ENCODE measurements at places on chromosomes 2 and 18. TPM values are rescaled to one million over a fixed set of nuclear protein-coding genes. Genes with fewer than 3 reads are reported as not detected.

GRCh38 chr2:45612731-45613130, 1.7 kb upstream of the SRBD1 start:
- H3K4me1 ChIP-seq, result peaks cover 8% of the 10 kb centered on the region
- no peak overlapping the region for H3K27ac ChIP-seq
- DNase-seq, result no peak
- H3K36me3 ChIP-seq, result no peaks in the 10 kb centered on the region

DNA sequence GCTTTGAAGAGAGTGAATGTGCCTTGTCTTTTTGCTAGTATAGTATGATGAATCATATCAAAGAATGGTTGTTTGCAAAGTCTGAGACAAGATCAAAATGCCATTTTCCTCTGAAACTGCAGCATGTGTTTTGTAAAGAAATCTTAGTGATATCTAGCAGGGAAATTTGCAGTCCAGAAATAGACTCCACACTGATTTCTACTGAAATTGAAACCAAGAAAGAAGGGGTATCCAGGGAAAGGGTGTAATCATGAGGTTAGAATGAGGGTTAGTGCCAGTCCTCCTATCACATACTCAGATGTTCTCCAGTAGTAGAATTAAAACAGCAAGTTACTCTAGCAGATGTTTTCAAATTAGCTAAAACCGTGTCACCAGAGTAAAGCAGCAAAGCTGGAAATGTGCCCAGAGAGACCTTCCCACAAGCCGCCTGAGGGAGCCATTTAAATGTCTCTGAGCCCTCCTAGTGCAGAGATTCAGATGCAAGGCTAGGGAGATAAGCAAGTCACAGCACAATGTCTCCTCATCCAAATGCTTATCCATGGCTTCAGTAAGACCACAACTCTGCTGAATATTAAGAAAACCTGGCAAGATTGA, 4.9 kb downstream of the DLGAP1 start:
- H3K27me3 ChIP-seq, result no peaks in the 10 kb centered on the region
- no peak overlapping the region for H3K27ac ChIP-seq
- no peaks in the 10 kb centered on the region for H3K36me3 ChIP-seq
- no peak for DNase-seq
- H3K4me1 ChIP-seq, result peaks cover 15% of the 10 kb centered on the region
- H3K4me3 ChIP-seq, result peak overlapping the region; percentile 6

- DNase-seq, result no peak
- no peaks in the 10 kb centered on the region for H3K27me3 ChIP-seq
- H3K27ac ChIP-seq, result peak overlapping the region; percentile 14
- no peaks in the 10 kb centered on the region for H3K4me1 ChIP-seq
Measured at GRCh38 chr2:68734176-68734575, 435 bp upstream of the ARHGAP25 start.

MORN2 gene
- total RNA-seq, result 3.4 TPM

DNA sequence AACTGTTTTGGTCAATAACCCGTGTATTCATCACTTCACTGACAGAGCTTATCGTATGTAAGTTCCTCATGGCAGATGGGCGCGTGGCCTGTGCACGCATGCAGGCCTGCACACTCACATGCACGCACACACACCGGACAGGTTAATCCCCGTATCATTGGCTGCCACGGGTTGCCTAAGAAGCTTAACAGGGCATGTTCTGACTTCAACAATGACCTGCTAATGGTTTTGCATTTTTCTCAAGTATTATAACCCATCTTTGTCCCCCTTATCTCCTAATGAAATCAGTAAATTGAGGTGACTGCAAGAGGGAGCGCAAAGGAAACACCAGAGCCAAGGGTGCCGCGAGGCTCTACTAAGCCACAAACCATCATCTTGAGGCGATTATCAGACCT, 399.0 kb upstream of the ID2 start:
- no peak overlapping the region for H3K27ac ChIP-seq
- no peak for DNase-seq
- H3K4me3 ChIP-seq, result no peak overlapping the region
- H3K4me1 ChIP-seq, result peaks cover 9% of the 10 kb centered on the region

DNA sequence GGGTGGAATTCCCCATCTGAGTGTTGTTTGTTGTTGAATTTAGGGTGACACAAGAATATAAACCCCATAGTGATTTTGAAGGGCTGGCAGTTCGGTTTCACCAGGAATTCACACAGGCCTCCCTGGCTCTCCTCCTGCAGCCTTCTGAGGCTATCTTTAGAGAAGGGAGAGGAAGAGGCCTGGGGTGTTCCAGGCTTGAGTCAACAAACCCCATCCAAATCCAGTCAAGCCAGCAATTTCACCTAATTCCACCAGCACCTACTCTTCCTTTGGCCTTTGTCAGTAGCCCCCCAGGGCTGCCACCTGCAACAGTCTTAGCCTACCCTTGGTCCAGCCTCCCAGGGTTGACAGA, 32.0 kb downstream of the MARCHF4 start:
- H3K27ac ChIP-seq, result peak overlapping the region; percentile 56
- no peaks in the 10 kb centered on the region for H3K27me3 ChIP-seq
- H3K4me1 ChIP-seq, result peaks cover 25% of the 10 kb centered on the region
- peak overlapping the region; percentile 32 for H3K4me3 ChIP-seq
- H3K36me3 ChIP-seq, result no peaks in the 10 kb centered on the region
- DNase-seq, result no peak

DNA sequence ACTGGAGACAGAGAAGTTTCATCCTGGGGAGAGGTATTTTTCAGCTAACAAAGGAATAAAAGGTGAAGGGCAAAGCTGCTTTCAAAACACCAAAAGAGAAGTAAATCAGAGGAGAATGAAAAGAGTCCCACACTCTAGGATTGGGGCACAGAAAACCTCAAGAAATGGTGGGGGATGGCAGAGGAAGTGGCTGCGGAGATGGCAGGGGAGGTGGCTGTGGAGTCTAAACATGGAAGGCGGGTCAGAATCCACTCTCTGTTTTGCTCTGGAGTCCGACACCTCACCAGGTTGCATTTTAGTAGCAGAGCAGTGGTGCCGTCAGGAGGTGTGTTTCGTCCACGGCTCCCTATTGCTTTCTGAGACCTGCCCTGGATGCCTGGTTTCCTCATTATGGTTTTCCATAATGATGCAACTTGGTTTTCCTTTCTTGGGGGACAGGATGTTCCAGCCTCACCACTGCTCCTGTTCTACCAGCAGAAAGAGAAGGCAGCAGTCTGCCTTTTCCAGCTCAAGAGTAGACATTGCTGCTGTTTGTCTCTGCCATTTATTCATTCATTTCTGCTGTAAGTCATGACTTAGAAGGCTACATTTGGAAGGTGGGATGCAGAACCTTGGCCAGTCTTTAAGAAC, 188.7 kb downstream of the ANKRD44 start:
- H3K27ac ChIP-seq, result no peak overlapping the region
- no peaks in the 10 kb centered on the region for H3K27me3 ChIP-seq

GRCh38 chr2:83016343-83017110, 1442.6 kb downstream of the SUCLG1 start:
- no peaks in the 10 kb centered on the region for H3K36me3 ChIP-seq
- H3K4me1 ChIP-seq, result no peaks in the 10 kb centered on the region
- no peaks in the 10 kb centered on the region for H3K27me3 ChIP-seq

CRYBA2 gene
- not detected for total RNA-seq

NT5DC4 gene
- total RNA-seq, result not detected

DNA sequence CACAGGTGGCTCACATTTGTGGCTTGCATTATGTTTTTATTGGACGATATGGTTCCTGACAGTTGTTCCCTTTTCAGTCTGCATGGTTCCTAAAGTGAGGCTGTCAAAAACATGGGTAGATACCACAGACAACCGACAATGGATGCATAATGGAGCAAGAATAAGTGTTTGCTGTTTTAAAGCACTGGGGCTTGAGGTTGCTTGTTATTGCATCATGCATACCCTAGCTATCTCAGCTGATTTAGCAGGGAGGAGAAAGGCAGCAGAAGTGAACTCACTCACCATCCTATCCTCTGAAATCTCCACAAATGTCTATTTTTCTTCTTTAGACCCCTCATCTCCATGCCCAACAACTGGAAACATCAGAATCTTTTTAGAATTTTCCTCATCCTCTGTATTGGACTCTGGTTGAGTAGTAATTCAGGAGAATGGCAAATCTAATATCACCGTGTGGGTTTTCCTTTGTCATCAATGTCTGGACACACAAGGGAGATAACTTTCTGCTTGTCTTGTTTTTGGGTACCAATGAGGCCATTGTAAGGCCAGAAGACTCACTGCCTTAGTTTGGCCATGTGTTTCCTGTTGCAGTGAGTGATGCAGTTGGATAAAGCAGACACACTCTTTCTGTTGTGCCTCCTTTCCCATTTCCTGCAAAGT, 46.7 kb downstream of the FBXO48 start:
- no peak overlapping the region for H3K4me3 ChIP-seq
- no peak for DNase-seq
- H3K36me3 ChIP-seq, result no peaks in the 10 kb centered on the region
- no peak overlapping the region for H3K27ac ChIP-seq
- H3K4me1 ChIP-seq, result no peaks in the 10 kb centered on the region
- no peaks in the 10 kb centered on the region for H3K27me3 ChIP-seq

- no peak for DNase-seq
- H3K36me3 ChIP-seq, result no peaks in the 10 kb centered on the region
- no peak overlapping the region for H3K27ac ChIP-seq
- no peaks in the 10 kb centered on the region for H3K27me3 ChIP-seq
Measured at GRCh38 chr2:207876842-207877535, 107.3 kb upstream of the FZD5 start.

- H3K36me3 ChIP-seq, result no peaks in the 10 kb centered on the region
- H3K4me3 ChIP-seq, result no peak overlapping the region
- no peaks in the 10 kb centered on the region for H3K27me3 ChIP-seq
- no peak for DNase-seq
Measured at GRCh38 chr2:169071455-169071854, 2.1 kb downstream of the DHRS9 start.

DNA sequence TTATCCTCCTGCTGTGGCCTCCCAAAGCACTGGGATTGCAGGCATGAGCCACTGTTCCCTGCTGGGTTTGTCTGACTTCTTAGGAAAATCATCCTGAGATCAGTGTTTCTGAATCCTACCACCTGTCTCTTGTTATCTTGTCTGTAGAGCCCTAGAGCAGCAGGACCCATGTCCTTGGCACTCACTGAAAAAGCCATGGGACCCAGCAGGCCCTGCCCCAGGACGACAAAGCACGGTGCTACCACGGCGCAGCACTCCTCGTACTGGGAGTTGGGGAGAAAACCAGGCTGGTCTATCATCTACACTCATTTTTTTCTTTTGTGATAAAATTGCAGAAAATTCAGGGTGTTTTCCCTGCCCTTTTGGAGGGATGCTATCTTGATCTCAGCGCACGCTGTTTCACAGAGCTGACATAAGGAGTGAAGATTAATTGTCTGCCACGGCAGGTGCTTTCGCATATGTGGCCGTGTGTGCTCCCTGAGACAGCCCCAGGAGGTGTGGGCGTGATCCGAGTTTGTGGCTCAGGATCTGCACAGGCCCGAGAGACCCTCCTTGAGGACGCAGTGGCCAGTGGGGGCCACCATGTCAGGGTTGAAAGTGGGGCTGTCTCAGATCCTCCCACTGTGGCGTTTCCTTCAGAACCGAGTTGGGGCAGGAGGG, 179.1 kb downstream of the LDLRAD4 start:
- H3K27me3 ChIP-seq, result no peaks in the 10 kb centered on the region
- DNase-seq, result no peak
- peaks cover 4% of the 10 kb centered on the region for H3K36me3 ChIP-seq
- no peak overlapping the region for H3K4me3 ChIP-seq
- H3K4me1 ChIP-seq, result peaks cover 3% of the 10 kb centered on the region

- DNase-seq, result no peak
- H3K36me3 ChIP-seq, result no peaks in the 10 kb centered on the region
- H3K4me3 ChIP-seq, result no peak overlapping the region
- H3K27me3 ChIP-seq, result no peaks in the 10 kb centered on the region
- H3K4me1 ChIP-seq, result no peaks in the 10 kb centered on the region
Measured at GRCh38 chr18:40296717-40297413, 1658.2 kb upstream of the PIK3C3 start.

DNA sequence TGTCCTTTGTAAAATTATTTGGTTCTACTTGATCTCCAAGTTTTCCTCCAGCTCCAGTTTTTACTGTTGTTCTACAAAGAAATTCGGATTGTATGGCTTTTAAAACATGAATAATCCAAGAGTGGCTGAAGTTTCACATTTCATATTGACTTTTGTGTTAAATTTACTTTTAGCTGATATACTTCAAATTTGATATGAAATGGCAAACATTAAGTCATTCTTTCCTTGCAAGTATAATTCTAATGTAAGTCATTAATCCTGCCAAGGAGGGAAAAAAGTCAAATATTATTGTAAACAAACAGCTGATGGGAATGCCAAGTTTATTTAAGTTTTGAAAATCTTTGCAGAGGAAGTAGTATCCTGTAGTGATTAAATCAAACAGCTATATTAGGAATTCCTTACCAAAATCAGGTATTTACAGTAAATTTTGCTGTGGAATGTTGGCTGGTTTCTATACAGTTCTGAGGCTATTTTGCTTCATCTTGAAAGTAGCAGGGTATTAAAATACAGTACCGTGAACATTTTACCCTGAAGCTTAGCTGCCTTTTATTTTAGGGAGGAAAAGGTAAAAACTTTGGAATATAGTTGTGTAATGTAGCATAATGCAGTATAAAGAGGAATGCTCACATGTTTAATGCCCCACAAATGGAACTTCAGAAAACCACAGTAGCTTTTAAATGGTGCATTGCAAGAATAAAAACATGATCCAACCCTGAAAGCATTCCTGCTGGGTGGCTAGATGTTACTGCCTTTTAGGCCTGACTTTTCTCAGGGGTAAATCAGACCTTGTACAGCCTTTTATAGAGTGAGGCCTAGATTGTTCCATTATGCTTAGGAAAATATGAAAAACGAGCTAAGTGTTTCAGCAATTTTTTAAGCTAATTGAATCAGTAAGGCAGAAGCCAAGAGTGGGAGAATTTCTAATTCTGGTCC, 62.7 kb upstream of the NT5C1B start:
- H3K4me3 ChIP-seq, result no peak overlapping the region
- peak overlapping the region; percentile 59 for H3K27ac ChIP-seq
- no peaks in the 10 kb centered on the region for H3K27me3 ChIP-seq

DNA sequence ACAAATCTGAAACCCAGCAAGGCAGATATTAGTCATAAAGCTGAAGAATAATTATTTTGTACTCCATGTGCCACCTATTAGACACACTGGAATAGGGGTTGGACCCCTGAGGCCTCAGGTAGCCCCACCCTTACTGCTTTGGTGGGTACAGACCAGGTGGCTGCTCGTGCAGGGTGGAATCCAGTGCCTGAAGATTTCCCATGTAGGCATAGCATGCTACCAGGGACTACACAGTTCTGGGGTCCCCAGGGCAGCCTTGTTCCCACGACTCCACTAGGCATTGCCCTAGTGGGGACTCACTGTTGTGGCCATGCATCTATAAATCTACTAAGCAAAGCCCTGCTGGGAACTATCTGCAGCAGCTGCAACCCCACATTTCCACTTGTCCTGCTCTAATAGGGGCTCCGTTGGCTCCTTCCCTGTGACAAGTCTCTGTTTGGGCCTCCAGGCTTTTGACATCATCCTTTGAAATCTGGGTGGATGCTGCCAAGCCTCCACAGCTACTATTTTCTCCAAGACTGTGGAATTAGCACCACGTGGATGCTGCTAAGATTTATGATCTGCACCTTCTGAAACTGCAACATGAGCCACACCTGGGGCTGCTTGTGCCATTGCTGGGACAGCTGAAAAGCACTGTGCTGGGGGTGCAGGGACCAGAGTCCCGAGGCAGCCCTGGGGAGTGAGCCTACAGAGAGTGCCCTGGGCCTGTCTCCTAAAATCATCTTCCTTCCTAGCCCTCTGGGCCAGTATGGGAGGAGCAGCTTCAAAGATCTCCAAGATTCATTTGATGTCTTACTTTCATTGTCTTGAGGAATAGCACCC, 303.8 kb downstream of the FSIP2 start:
- no peaks in the 10 kb centered on the region for H3K4me1 ChIP-seq
- no peak overlapping the region for H3K4me3 ChIP-seq
- H3K27me3 ChIP-seq, result no peaks in the 10 kb centered on the region
- DNase-seq, result no peak

CDK5R2 gene
- not detected for total RNA-seq
